ENCODE measurements at places on chromosomes 6 and 20.

- no peak for DNase-seq
These were observed 3.8 kb upstream of the ARFGAP1 start for GRCh38 chr20:63268671-63269439.

DNA sequence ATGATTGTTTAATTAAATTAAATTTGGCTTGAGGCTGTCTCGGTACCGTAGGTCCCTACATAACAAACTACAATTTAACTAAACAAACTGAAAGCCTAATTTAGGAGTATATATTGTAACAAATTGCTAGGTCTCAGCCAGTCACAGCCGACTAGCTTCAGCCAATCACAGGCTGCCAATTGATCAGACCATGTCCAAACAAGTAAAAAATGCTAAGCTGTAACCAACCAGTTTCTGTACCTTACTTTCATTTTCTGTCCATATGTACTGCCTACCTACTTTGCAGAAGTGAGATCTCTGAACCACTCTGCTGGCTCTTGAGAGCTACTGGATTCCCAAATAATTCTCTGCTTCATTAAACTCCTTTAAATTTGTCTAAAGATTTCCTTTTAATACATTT lies 648.0 kb upstream of the GJE1 start:
- no peak for DNase-seq

DNA sequence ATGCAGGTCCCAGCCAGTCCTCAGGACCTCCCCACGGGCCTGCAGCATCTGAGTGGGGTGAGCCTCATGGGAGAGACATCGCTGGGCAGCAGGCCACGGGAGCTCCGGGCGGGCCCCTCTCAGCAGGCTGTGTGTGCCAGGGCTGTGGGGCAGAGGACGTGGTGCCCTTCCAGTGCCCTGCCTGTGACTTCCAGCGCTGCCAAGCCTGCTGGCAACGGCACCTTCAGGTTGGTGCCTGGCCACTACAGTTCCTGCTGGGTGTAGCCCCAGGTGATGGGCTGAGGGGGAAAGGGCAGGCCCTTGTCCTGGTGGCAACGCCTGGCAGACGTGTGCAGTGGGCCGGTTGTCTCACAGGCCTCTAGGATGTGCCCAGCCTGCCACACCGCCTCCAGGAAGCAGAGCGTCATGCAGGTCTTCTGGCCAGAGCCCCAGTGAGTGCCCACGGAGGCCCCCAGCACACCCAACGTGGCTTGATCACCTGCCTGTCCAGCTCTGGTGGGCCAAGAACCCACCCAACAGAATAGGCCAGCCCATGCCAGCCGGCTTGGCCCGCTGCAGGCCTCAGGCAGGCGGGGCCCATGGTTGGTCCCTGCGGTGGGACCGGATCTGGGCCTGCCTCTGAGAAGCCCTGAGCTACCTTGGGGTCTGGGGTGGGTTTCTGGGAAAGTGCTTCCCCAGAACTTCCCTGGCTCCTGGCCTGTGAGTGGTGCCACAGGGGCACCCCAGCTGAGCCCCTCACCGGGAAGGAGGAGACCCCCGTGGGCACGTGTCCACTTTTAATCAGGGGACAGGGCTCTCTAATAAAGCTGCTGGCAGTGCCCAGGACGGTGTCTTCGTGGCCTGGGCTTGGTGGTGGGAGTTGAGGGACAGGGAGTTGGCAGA lies 787 bp upstream of the TNFRSF6B start:
- no peak for DNase-seq

- DNase-seq: no peak
These were observed 19.5 kb upstream of the RPS10 start for GRCh38 chr6:34445313-34445860.

- no peak for DNase-seq
These were observed 906 bp upstream of the FOXP4 start for GRCh38 chr6:41545247-41545702.

GRCh38 chr20:60167812-60168211 lies 209.6 kb downstream of the CDH26 start:
- DNase-seq: no peak

DNA sequence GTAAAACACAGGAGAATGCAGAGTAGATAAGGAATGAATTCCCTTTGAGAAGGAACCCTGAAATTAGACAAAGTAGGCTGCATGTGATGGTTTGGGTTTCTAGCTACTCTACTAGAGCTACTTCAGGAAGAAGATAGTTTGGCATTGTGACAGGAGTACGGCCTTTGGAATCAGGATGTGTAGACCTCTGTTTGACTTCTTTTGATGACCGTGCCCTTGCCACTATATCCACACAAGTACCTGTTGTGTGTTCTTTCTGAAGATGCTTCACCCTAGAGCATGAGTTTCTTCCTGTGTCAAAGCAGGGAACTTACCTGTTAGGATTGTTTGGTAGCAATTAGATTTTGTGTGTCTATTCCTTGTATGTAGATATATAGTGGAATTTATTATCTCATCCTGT lies 41.7 kb downstream of the CD2AP start:
- no peak for DNase-seq

GRCh38 chr6:89414215-89414614 lies 2.1 kb upstream of the RRAGD start:
- no peak for DNase-seq

GRCh38 chr6:4981761-4982160 lies 22.1 kb downstream of the RPP40 start:
- no peak for DNase-seq

GRCh38 chr6:165055231-165055630 lies 254.2 kb downstream of the C6orf118 start:
- no peak for DNase-seq

DNA sequence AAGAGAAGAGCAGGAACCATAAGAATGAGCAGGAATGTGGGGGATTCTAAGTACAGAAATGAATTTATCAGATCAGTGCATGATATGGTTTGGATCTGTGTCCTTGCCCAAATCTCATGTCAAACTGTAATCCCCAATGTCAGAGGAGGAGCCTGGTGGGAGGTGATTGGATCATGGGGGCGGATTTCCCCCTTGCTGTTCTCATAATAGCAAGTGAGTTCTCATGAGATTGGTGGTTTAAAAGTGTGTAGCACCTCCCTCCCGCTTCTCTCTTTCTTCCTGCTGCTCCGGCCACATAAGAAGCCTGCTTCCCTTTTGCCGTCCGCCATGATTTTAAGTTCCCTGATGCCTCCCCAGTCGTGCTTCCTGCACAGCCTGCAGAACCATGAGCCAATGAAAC lies 49.2 kb downstream of the KHDC1L start:
- DNase-seq: no peak

- DNase-seq: no peak
These were observed 55.2 kb upstream of the PREP start for GRCh38 chr6:105458084-105458483.

Measured in HS-5 (cell line).